ENCODE measurements at places on chromosomes 3 and 15.

GRCh38 chr15:74253211-74253921 is 17.2 kb downstream of the CCDC33 start:
- H3K27ac ChIP-seq: no peak overlapping the region
- no peaks in the 10 kb centered on the region for H3K27me3 ChIP-seq
- H3K4me1 ChIP-seq: peaks cover 6% of the 10 kb centered on the region
- no peaks in the 10 kb centered on the region for H3K36me3 ChIP-seq
- no peak for DNase-seq

GRCh38 chr3:106371221-106371970 is 502.6 kb upstream of the CBLB start:
- H3K36me3 ChIP-seq: no peaks in the 10 kb centered on the region
- no peaks in the 10 kb centered on the region for H3K27me3 ChIP-seq
- no peak overlapping the region for H3K27ac ChIP-seq
- H3K4me1 ChIP-seq: no peaks in the 10 kb centered on the region

GRCh38 chr15:77821188-77821958 is 188.7 kb upstream of the LINGO1 start:
- no peak overlapping the region for H3K27ac ChIP-seq
- H3K4me1 ChIP-seq: peaks cover 7% of the 10 kb centered on the region
- no peak overlapping the region for H3K4me3 ChIP-seq

GRCh38 chr15:50335251-50335650 is 19.7 kb downstream of the GABPB1 start:
- no peaks in the 10 kb centered on the region for H3K36me3 ChIP-seq
- DNase-seq: no peak
- no peak overlapping the region for H3K27ac ChIP-seq
- peaks cover 2% of the 10 kb centered on the region for H3K4me1 ChIP-seq

DNA sequence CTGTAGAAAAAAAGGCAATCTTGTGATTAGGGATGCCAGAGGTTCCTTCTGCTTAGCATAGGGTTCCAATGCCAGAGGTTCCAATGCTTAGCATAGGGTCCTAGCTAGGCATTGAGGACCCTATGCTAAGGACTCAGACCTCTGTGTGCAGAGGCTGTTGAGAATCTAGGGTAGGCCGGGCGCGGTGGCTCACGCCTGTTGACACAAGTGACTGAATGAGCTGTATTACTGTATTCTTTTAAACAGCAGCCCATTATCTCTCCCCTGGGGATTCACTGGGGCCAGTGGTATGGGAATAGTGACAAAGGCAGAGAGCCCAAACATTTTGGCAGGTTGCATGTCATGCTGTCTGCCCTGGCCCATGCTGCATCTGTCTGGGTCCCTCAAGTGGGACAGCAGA is 16.2 kb downstream of the PAK6 start:
- no peak for DNase-seq
- no peak overlapping the region for H3K27ac ChIP-seq
- H3K4me1 ChIP-seq: no peaks in the 10 kb centered on the region
- no peaks in the 10 kb centered on the region for H3K36me3 ChIP-seq
- H3K4me3 ChIP-seq: no peak overlapping the region
- peaks cover 13% of the 10 kb centered on the region for H3K27me3 ChIP-seq

- no peak overlapping the region for H3K27ac ChIP-seq
- no peaks in the 10 kb centered on the region for H3K27me3 ChIP-seq
- H3K4me1 ChIP-seq: no peaks in the 10 kb centered on the region
- DNase-seq: no peak
- H3K36me3 ChIP-seq: no peaks in the 10 kb centered on the region
Measured at GRCh38 chr3:59820352-59820934, 770.6 kb upstream of the CFAP20DC start.

- peaks cover 7% of the 10 kb centered on the region for H3K4me1 ChIP-seq
- no peak overlapping the region for H3K4me3 ChIP-seq
- DNase-seq: no peak
- H3K27ac ChIP-seq: no peak overlapping the region
Measured at GRCh38 chr3:71813073-71813472, 28.1 kb upstream of the PROK2 start.

GRCh38 chr3:53709860-53710674 is 136.2 kb downstream of the CHDH start:
- no peaks in the 10 kb centered on the region for H3K27me3 ChIP-seq
- H3K36me3 ChIP-seq: no peaks in the 10 kb centered on the region
- H3K4me3 ChIP-seq: no peak overlapping the region
- H3K4me1 ChIP-seq: no peaks in the 10 kb centered on the region
- peak; percentile 41 for DNase-seq

DNA sequence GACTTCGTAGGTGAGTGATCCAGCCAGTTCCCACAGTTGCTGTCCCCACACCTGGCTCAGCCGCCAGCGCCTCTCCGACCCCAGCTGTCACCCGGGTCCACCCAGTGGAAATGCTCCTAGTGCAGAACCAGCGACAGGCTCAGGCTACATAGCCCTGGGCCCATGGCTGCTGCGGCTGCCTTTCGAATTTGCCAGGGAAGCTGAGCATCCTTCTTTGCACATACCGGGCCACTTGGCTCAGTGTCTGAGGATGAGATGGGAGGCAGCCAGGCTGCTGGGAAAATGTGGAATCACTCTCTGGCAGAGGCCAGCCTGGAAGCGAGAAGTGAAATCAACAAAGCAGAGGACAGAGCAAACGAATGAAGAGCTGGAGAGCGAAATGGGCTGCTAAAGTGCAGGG is 80.1 kb downstream of the ST8SIA2 start:
- H3K4me3 ChIP-seq: no peak overlapping the region
- DNase-seq: no peak
- no peaks in the 10 kb centered on the region for H3K36me3 ChIP-seq
- H3K27me3 ChIP-seq: no peaks in the 10 kb centered on the region
- no peaks in the 10 kb centered on the region for H3K4me1 ChIP-seq

DNA sequence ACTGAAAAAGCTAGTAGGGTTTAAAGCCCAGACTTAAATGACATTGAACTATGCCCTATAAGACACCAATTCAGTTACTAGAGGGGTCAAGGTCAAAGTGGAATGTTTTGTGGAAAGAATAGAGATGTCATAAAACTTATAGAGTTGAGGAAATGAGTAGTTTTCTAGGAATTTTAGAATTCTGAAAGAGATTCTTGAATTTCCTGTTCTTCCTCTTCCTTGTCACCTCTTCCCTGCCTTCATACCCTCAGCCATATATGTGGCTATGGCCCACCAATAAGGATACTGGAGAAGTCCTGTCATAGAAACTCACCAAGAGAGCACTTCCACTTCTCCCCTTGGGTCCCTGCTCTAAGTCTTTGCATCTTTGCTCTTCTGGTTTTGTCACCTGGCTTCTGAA is 104.9 kb upstream of the TGFBR2 start:
- H3K27me3 ChIP-seq: no peaks in the 10 kb centered on the region
- H3K4me3 ChIP-seq: no peak overlapping the region
- H3K36me3 ChIP-seq: no peaks in the 10 kb centered on the region

GRCh38 chr3:149393345-149394160 is 16.1 kb upstream of the TM4SF1 start:
- H3K4me3 ChIP-seq: no peak overlapping the region
- no peak for DNase-seq
- H3K27ac ChIP-seq: no peak overlapping the region
- no peaks in the 10 kb centered on the region for H3K36me3 ChIP-seq
- H3K27me3 ChIP-seq: no peaks in the 10 kb centered on the region

GRCh38 chr3:73319179-73319769 is 257.8 kb downstream of the EBLN2 start:
- H3K4me3 ChIP-seq: no peak overlapping the region
- H3K27me3 ChIP-seq: no peaks in the 10 kb centered on the region
- no peak for DNase-seq
- H3K4me1 ChIP-seq: no peaks in the 10 kb centered on the region
- H3K36me3 ChIP-seq: no peaks in the 10 kb centered on the region

GRCh38 chr3:105334138-105334882 is 32.4 kb upstream of the ALCAM start:
- no peak overlapping the region for H3K27ac ChIP-seq
- H3K4me3 ChIP-seq: no peak overlapping the region
- no peaks in the 10 kb centered on the region for H3K27me3 ChIP-seq
- H3K4me1 ChIP-seq: no peaks in the 10 kb centered on the region
- no peaks in the 10 kb centered on the region for H3K36me3 ChIP-seq
- DNase-seq: no peak

GRCh38 chr3:15102836-15103235 is 3.9 kb upstream of the RBSN start:
- DNase-seq: no peak
- H3K4me3 ChIP-seq: no peak overlapping the region
- no peak overlapping the region for H3K27ac ChIP-seq
- H3K4me1 ChIP-seq: peaks cover 3% of the 10 kb centered on the region
- no peaks in the 10 kb centered on the region for H3K27me3 ChIP-seq

- no peak for DNase-seq
- H3K27ac ChIP-seq: no peak overlapping the region
- no peak overlapping the region for H3K4me3 ChIP-seq
- no peaks in the 10 kb centered on the region for H3K27me3 ChIP-seq
- no peaks in the 10 kb centered on the region for H3K4me1 ChIP-seq
Measured at GRCh38 chr3:39101022-39101689, 6.3 kb downstream of the GORASP1 start.

DNA sequence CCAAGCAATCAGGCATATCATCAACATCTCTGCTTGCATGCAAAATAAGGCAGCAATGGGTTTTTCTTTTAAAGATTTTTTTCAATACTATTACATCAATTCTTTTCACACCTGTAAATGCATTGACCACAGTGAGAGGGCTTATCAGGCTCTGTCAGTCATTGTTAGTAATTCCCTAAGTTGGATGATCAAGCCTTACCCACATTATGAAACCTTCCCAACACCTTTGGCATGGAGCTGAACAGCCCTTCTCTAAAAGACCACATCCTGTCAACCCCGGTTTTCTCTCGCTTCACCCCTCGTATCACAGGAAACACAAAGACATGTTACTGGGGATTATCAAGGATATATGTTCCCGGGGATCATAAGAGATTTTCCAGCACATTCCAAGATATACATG is 135.2 kb upstream of the SLC24A5 start:
- no peak overlapping the region for H3K4me3 ChIP-seq
- H3K4me1 ChIP-seq: no peaks in the 10 kb centered on the region
- H3K27ac ChIP-seq: no peak overlapping the region
- no peak for DNase-seq
- H3K27me3 ChIP-seq: no peaks in the 10 kb centered on the region
- no peaks in the 10 kb centered on the region for H3K36me3 ChIP-seq

DNA sequence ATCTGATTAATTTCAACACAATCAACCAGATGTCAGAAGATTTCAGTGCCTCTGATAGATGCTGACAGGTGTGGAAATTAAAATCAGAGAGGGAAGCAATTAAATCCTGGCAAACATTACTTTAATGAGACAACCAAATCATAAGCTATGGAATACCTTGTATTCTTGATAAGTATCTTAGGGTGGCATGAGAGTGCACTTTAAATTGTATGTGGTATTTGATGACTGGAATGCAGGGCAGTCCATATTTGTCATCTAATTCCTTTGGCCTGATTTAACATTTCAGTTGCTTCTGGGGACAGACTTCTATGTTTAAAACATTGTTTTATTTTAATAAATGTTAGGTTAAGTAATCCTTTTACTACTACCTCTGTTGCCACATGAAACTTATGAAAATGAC is 184.1 kb downstream of the LPP start:
- H3K27ac ChIP-seq: no peak overlapping the region
- peaks cover 3% of the 10 kb centered on the region for H3K4me1 ChIP-seq
- no peak for DNase-seq
- H3K4me3 ChIP-seq: no peak overlapping the region
- H3K36me3 ChIP-seq: no peaks in the 10 kb centered on the region

DNA sequence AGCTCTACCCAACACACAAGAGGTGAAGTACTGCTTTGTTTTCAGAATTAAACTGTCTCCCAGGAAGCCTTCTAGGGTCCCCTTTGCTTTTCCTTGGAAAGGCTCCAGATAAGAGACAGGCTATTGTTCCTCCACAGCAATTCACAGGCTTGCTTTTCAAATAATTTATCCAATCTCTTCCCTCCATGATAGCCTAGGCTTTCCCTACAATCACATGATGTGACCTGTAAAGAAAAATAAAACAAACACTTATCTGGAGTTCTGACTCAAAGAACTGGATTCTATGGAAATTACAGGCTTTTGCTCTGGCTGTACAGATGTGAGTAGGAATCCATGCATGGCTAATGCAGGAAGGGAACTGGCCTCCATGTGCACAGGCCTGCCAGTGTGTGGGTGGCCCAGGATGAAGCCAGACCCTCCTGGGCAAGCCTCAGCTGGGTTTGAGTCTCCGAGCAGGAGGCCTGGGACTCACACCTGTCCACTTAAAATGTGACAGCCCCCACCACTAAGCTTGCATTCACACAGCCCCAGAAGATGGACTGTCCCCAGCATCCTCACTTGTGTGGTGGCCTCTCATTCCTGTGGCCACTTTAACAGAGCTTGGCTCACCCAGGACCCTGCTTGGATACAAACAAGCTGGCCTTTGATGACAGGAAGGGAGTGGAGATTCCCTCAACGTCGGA is 75.8 kb upstream of the LEKR1 start:
- peaks cover 6% of the 10 kb centered on the region for H3K4me1 ChIP-seq
- no peaks in the 10 kb centered on the region for H3K36me3 ChIP-seq
- H3K27me3 ChIP-seq: no peaks in the 10 kb centered on the region

GRCh38 chr3:194312743-194313281 is 38.3 kb downstream of the CPN2 start:
- 0 out of 2 replicates have a peak, but pooled peaks cover 2% of the 10 kb centered on the region for H3K27me3 ChIP-seq
- H3K4me1 ChIP-seq: peaks cover 7% of the 10 kb centered on the region
- no peak for DNase-seq
- no peak overlapping the region for H3K4me3 ChIP-seq
- H3K36me3 ChIP-seq: no peaks in the 10 kb centered on the region
- no peak overlapping the region for H3K27ac ChIP-seq

GRCh38 chr3:150314248-150315004 is 93.7 kb upstream of the TSC22D2 start:
- H3K27ac ChIP-seq: no peak overlapping the region
- H3K36me3 ChIP-seq: no peaks in the 10 kb centered on the region
- no peak overlapping the region for H3K4me3 ChIP-seq
- no peak for DNase-seq
- H3K4me1 ChIP-seq: no peaks in the 10 kb centered on the region

DNA sequence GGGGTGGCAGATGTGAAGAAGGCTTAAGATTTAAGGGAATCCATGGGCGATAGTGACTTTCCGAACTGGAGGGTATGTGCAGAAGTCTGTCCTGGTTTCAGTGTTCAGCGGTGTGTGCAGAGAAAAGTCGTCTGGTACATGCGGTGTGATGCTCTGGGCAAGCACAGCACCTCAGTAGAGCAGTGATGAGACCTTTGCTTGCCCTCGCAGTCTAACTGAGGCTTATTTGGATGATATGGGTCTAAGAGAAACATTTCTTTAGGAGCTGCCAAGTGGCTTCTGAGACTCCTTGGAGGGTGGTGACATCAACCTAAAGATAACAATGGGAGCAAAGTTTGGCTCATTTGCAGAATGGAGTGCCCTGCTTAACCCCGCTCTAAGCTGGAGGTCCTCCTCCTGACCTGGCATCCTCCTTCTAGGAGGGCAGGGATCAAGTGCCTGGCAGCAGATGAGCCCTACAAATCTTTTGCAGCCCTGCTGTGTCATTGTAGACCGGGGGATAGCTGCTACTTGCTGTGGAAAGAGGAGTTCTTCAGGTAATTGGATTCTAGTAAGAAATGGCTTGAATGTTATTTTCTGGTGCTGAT is 228.1 kb upstream of the AZI2 start:
- DNase-seq: no peak
- H3K27me3 ChIP-seq: peaks cover 10% of the 10 kb centered on the region
- no peak overlapping the region for H3K27ac ChIP-seq
- H3K4me1 ChIP-seq: peaks cover 2% of the 10 kb centered on the region

Measured in iPS DF 6.9 (cell line).